ENCODE measurements at places on chromosomes 2 and 18.

GRCh38 chr2:184004948-184005672, 593.2 kb upstream of the ZNF804A start:
- no peak for DNase-seq

- DNase-seq, result no peak
Measured at GRCh38 chr2:238855299-238855698, 7.4 kb downstream of the TWIST2 start.

GRCh38 chr2:127428815-127429109, 10.5 kb downstream of the PROC start:
- DNase-seq, result no peak

DNA sequence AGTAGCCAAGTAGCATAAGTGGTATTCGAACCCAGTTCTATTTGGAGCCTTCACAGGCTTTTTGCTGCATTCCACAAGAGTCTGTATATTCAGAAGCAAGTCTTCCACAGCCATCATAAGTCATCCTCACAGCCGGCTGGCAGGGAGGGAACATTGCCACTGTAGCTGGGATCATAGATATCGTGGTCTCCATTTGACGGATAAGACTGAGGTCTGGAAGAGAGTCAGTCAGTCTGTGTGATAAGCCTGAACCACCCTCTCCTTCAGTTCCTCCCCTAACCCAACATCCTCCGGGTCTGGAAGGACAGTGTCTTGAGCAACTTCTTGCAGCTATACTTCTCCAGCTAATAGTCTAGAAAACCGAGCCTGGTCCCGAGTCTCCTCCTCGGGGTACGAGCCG, 17.0 kb upstream of the C1QL2 start:
- no peak for DNase-seq

DNA sequence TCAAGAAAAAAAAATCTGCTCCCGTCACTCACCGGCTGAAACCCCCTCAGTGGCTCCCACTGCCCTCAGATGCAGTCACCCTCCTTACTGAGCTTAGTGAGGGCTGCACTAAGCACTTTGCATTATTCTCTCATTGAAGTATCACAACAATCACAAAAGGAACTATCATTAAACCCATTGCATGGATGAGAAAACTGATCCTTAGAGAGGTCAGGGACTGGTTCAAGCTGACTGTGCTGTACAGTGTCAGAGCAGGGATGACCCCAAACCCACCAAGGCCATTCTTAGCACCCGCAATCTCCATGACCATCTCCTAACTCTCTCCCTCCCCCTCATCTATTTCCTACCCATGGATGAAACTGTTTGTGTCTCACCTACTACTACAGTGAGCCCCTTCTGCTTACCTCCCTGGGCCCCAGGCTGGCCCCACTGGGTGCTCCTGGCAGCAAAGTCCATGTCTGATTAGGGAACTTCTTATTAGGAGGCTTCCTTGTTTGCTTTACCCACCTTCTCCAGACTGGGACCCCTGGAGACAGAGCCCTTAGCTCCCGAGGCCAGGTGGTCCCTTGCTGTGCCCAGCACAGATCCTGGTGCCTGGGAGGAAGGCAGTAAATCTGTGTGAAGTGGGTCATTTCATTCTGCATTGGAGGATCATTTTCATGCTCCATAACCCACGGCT, 139.3 kb upstream of the ID2 start:
- peak; percentile 12 for DNase-seq

- no peak for DNase-seq
Measured at GRCh38 chr18:65761636-65762295, 11.0 kb downstream of the CDH7 start.

Data from H9 (cell line).